Omental fat pad (tissue), 4 donors: ENCODE measurements at places on chromosomes 2 and 18.

DNA sequence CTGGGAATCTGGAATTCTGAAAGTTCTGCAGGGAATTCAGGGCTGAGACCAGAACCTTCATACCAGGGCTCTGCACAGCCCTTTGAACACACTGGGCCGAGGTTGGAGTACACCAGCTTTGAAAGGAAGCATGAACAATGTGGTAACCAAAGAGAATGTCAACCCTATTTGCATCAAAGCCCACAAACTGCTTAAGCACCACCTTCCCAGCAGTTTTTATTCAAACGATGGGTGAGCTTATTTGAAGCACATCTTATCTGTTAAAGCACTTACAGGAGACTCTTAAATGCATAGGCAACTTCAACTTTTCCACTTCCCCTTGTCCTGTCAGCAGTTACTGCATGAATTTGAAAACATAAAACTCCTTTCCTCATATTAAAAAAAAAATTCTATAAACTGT is 96.6 kb downstream of the TXNL1 start:
- no peak for DNase-seq

- no peak for DNase-seq
Measured at GRCh38 chr18:61998957-61999356, 106.2 kb upstream of the RNF152 start.

DNA sequence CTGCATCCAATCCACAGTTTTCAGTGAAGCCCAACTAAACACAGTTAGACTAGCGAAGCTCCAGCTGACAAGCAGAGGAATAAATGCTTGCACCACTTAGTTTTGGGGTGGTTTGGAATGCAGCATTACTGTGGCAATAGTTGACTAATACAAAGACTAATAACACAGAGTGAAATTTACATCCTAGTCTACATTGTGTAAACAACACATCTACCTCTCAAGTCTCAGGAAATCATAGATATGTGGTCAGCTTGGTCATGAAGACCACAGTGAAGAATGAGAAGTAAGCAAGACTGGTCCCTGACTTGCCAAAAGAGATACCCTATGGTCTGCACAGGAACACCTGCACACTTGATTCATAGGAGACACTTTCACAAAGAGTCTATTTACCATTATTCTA is 155.1 kb upstream of the TANK start:
- no peak for DNase-seq

GRCh38 chr2:120036145-120036544 is 23.3 kb downstream of the EPB41L5 start:
- DNase-seq: no peak

GRCh38 chr2:215435280-215435869 is 493 bp downstream of the FN1 start:
- no peak for DNase-seq

GRCh38 chr2:121831841-121832240 is 76.4 kb downstream of the TSN start:
- no peak for DNase-seq

DNA sequence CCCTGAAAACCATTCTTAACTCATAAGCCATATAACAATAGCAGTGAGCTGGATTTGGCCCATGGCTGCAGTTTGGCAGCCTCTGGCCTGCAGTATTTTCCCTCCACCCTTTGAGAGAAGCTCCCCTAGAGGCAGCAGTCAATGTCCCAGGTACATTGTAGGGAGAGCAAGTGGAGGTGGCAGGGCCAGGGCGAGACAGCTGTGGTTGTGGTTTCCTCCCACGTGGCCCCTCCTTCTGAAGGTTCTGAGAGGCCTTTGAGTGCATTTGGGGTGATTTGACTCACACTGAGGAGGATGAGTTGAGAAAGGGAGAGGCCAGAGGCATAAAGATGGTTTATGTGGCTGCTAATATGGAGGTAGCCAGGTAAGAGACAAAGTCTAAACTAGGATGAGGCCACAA is 45.5 kb upstream of the LDAH start:
- DNase-seq: no peak

- DNase-seq: no peak
Measured at GRCh38 chr2:30756971-30757370, 50.3 kb downstream of the CAPN13 start.

GRCh38 chr2:205837663-205838062 is 155.4 kb downstream of the NRP2 start:
- DNase-seq: no peak

GRCh38 chr2:143501106-143501676 is 372.0 kb downstream of the ARHGAP15 start:
- no peak for DNase-seq

- no peak for DNase-seq
Measured at GRCh38 chr2:60104514-60105505, 448.6 kb downstream of the BCL11A start.

- no peak for DNase-seq
Measured at GRCh38 chr18:79429785-79430281, 34.1 kb downstream of the NFATC1 start.

DNA sequence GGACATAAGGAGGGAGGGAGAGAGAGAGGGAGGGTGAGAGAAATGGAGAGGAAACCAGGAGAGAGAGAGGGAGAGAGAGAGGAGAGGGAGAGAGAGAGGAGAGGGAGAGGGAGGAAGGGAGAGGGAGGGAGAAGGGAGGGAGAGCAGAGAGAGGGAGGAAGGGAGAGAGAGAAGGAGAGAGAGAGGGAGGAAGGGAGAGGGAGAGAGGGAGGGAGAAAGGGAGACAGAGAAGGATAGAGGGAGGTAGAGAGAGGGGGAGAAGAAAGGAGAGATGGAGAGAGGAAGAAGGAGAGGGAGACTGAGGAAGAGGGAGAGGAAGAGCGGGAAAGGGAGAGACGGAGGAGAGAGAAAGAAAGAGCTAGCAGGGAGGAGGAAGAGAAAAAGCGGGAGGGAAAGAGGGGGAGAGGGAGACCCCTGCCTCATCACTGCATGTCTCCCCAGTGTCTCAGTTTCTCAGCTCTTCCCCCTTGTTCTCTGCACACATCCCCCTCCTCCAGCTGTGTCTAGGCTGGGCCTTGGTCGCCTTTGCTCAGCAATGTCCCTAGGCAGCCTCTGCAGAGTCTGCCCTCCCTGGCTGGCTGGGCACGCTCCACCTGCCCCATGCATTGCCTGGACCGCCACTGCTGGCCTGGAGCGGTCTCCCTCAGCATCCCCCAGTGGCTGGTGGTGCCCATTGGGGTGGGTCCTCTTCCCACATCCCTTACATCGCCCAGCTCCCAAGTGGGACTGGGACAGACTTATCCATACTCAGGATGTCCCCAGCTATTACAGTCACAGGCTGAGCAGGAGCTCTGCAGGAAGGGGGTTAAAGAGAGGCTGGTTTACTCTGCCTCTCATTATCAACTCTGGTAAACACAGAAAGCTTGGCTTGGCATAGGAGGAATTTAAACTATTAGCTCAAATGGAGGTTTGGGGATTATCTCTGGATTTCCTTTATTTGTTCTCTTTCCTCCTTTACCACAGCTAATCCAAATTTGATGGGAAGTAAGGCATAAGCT is 85.7 kb upstream of the APCDD1 start:
- DNase-seq: no peak

DNA sequence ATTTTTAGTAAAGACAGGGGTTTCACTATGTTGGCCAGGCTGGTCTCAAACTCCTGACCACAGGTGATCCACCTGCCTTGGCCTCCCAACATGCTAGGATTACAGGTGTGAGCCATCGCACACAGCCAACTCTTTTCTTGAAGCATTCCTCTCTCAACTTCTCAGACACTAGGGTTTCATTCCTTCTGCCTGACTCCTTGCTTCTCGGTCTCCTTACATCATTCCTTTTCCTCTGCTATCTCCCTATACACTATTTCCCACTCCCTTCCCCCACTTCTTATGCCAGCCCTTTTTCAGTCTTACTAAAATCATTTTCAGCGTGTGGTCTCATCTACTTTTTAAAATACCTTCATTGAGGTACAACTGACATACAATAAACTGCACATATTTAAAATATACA is 6.1 kb downstream of the SOS1 start:
- DNase-seq: no peak

- DNase-seq: no peak
Measured at GRCh38 chr2:45786030-45786835, 134.8 kb downstream of the PRKCE start.

GRCh38 chr2:231884438-231885140 is 41.6 kb downstream of the NPPC start:
- DNase-seq: no peak

DNA sequence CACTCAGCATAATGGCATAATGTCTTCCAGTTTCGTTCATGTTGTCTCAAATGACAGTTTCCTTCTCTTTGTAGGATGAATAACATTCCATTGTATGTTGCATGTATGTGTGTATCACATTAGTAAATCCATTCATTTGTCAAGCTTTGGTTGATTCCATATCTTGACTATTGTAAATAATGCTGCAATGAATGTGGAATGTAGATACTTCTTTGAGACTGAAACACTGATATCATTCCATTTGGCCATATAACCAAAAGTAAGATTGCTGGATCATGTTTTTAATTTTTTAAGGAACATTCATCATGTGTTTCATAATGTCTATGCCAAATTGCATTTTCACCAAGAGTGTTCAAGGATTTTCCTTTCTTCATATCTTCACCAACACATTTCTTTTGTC is 1711.4 kb upstream of the PIK3C3 start:
- DNase-seq: no peak

GRCh38 chr2:15563227-15564100 is 2.3 kb upstream of the NBAS start:
- no peak for DNase-seq

GRCh38 chr2:217939629-217940245 is 63.1 kb downstream of the TNS1 start:
- DNase-seq: no peak

- no peak for DNase-seq
Measured at GRCh38 chr2:101983486-101983885, 8.3 kb upstream of the IL1R2 start.

- DNase-seq: no peak
Measured at GRCh38 chr2:160367887-160368286, 125.7 kb downstream of the RBMS1 start.

DNA sequence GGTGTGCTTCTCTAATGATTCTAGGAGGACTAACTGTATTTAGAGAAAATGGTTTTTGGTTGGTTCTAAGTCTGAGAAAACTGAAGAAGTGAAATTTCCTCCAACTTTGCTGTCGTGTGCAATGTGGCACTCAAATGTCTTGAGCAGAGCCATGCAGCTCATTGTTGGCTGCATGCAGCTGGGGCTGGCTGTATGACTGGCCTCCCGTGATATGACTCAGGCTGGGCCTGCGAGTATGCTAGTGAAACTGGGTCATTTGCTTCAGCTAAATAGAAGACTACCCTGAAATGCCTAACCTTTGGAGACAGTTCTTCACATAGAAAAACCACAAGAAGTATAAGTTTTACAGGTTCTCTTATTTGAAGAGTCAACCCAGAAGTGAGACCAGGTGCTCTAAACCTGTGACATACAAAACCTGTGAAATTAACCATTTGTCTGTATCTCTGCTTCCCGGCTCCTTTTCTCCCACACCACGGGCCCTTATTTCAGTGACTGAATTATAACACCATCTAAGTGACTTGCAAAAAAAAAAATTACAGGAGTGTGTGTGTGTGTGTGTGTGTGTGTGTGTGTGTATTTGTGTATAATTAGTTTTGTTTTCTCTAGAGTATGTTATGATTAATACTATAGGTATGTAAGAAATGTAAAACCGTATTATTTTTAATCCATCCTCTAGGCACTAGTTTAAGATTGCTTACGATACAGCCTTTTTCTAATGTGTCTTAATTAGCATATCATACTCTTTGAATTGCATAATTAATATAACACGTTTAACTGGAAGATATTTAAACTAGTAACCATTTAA is 15.9 kb downstream of the POLI start:
- DNase-seq: no peak

DNA sequence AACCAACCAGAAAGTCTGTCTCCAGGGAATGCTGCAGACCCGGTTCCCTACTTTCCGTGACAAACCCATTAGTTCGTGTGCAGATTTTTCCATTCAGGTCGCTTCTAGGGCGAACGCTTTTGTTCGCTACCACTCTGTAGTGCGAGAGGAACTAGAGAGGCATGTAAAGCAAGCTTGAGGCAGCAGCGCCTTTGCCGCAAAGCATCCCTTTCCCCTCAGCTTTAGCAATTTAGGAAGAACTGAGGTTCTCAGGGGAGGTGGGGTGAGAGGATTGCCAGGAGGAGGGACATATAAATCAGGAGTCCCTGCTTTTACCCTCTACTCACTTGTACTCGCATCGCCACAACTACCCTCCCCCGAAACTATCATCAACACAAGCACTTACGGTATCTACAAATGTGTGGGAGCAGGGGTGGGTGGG is 748 bp upstream of the ZNF804A start:
- no peak for DNase-seq

GRCh38 chr2:162465430-162465829 is 121.5 kb downstream of the GCA start:
- no peak for DNase-seq

- DNase-seq: no peak
Measured at GRCh38 chr2:174667250-174667860, 69.8 kb upstream of the WIPF1 start.

DNA sequence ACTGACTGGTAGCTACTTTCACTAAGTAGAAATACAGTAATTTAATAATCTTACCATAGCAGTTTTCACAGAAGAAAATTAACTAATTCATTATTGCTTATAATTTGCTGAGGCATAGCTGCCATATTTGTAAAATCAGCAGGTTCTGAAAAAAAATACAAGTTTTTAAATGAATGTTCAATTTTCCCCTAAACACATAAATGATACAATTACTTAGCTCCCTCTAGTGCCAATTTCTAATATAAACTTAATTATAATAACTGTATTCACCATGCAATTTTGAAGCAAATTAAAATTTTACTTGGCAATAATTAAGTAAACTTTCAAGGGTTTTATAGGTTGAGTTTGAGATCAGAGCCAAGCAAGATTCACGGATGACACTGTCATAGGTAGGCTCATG is 1321.6 kb upstream of the ACVR2A start:
- no peak for DNase-seq

DNA sequence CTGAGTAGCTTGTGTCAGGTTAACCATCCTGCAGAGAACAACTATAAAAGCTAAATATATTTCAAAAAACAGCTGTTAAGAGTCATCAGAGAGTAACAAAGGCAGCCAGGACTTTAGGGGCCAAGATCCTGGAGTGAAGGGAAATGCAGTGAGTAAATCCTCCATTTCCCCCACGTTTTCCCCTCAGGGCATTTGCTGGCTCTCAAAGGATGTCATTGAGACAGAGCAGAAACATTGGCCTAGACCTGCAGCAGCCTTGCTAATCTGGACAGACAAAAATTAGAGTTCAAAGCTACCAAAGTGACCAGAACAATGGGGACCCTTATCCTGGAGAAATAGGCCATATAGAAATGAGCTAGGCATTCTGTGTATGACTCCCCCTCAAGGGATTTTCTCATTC is 21.1 kb upstream of the KLHL29 start:
- DNase-seq: no peak

- peak; percentile 18 for DNase-seq
Measured at GRCh38 chr2:20583425-20583881, 67.4 kb downstream of the HS1BP3 start.

DNA sequence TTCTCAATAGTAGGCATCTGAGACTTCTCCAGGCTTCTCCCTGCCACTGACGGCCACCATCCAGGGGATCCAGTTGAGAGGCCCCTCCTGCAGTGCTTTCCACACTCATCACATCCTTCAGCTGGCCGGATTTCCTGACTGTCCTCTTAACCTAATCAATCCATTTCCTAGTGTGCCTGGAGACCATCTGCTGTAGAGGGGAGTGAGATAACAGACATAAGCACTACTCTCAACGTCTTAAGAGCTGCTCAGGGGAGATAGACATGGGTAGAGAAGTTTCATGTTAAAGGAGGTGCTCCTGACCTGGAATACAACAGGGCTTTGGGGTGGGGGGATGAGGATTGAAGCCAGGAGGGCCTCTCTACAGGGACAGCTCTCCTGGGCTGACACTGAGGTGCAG is 14.2 kb downstream of the SPR start:
- DNase-seq: no peak

- DNase-seq: no peak
Measured at GRCh38 chr2:3784731-3785130, 81.4 kb downstream of the DCDC2C start.
